ENCODE measurements at places on chromosomes 5 and 9. TPM values are rescaled to one million over a fixed set of nuclear protein-coding genes. Genes with fewer than 3 reads are reported as not detected.

ARID3C gene
- total RNA-seq, result not detected

COL15A1 gene
- total RNA-seq, result 15.0 TPM

FOXD4 gene
- not detected for total RNA-seq

TAF11L11 gene
- total RNA-seq, result not detected

All from vagina (tissue), 2 donors.